ENCODE measurements at places on chromosomes 3 and 15.

DNA sequence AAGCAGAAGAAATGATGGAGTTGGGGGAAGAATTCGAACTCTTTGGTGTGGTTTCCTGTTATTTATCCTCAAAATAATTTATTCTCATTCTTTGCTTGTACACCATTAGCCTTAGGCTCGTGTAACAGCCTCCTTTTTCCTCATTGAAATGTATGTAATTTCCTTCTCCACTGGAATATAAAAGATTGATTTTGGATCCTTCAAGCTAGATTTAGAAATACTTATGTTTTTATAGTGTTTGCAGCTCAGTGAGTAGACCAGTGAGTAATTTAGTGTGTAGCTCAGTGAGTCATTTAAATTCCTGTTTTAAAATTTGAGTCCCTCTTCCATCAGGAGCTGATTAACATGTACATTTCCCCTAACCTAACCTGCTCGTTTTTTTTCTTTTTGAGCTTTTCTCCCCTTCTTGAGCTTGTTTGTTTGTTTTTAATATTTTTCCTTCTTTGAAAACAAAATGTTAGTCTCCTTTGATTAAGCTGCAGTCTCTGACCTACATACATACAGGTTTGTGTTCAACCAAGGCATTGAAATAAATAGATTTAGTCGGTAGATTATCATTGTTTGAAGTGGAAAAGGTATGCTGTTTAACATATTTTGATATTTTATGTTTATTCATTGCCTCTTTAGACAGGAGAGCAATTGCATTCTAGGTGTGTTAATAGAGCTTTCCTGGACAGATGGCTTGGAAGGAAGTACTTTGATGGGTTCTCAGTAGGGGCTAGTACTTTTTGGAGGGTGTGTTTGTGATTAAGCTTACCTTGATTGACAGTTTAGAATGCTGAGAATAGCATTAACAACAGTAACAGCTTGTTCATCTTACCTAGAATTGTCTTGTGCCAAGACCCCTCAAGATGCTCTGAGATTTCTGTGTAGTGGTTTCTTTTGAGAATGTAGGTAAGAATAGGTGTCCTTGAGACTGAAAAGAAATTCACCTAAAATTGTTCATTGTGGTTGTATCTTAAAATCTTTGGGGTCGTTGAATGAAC is 5.9 kb downstream of the USP3 start:
- DNase-seq = no peak

- DNase-seq = peak; percentile 9
Observed at GRCh38 chr15:50113992-50114780, 4.8 kb downstream of the ATP8B4 start.

GRCh38 chr3:73542136-73542535 is 82.6 kb downstream of the PDZRN3 start:
- no peak for DNase-seq

DNA sequence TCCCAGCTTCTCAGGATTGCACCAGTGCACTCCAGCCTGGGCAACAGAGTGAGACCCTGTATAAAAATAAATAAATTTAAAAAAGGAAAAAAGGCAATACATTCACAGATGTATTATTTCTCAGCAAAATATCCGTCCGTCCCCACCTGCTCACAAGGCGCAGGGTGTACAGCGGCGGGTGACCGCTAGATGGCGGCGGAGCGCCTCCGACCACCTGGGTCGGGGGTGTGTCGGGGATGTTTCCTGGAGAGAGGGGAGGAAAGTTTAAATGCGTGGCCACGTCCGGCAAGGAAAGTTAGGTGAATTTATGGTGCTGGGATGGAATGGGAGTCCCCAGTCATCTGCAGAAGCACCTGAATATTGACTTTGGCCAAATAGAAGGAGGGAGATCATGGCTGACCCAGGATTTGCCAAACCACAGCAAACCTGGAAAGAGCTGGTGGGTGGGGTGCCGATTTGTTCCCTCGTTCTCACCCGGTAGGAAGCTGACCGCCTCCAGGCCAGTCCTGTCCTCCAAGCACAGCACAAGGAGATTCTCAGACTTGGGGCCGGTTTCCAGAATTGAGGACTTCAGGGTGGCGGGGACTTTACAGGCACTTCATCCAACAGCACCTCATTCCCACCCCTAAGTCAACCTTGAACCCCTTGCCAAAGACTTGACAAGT is 88.3 kb downstream of the TMEM266 start:
- DNase-seq = peak; percentile 51

DNA sequence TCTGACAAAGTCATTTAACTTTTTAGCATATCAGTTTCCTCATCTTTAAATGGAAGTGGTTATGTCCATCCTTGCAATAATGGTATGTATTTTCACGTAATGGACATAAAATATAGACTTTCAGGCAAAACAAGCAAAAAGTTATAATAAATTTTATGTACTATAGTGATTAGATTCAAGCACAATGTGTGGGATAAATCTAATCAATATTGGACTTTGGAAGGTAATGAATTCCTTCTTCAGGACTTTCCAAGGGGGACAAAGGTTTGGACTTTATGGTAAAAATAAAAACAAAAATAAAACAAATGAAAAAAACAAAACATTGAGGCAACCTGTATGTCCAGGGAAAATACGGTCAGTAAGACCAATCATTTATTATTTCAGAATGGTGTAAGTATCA is 357.7 kb downstream of the ROBO1 start:
- no peak for DNase-seq

GRCh38 chr3:51622868-51623267 is 48.2 kb upstream of the TEX264 start:
- DNase-seq = no peak

GRCh38 chr3:102714567-102714966 is 279.8 kb downstream of the ZPLD1 start:
- DNase-seq = no peak

- DNase-seq = no peak
Observed at GRCh38 chr15:70375586-70375985, 277.9 kb upstream of the TLE3 start.

Data from CD4-positive, alpha-beta T cell treated with Interleukin-17A for 1 hour (primary cell).